Activated CD8-positive, alpha-beta T cell treated with anti-CD3 and anti-CD28 coated beads for 36 hours (primary cell): ENCODE measurements at places on chromosomes 6 and 20.
A peak's percentile ranks its signal among the peaks of the same experiment; 100 is the strongest.

GRCh38 chr6:35258858-35259193 lies 709 bp upstream of the ZNF76 start:
- peak; percentile 62 for DNase-seq

- DNase-seq, result no peak
Observed at GRCh38 chr6:148652205-148652604, 94.6 kb upstream of the UST start.

DNA sequence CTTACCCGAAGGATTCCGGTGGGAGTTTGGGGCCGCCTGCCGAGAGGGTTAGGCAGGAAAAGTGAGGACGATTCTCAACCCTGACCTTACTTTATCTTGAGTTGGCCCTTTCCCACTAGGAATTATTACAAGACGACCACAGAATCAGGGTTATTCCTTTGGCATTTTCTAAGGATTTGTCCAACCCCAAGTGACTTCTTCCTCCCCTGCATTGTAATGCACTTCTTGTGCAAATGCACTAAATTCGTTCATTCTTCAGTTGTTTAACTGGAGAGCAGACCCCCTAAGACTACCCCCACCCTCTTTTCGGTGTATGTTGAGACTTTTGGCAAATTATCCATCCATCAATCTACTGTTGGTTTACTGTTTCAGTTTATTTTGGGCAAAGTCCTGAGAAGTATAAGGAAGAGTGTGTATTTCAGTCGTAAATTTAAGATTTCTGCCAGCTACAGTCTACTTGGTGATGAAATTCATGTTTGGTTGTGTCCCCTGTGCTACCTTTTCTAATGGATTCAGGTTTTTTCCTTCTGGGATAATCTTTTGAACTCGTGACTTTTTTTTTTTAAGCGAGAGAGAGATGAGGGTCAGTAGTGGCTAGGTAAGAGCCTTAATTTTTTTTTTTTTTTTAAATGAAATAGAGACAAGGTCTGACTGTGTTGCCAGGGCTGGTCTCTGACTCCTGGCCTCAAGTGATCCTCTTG lies 611 bp upstream of the TMEM217 start:
- DNase-seq, result no peak

GRCh38 chr6:122322824-122323223 lies 76.6 kb upstream of the HSF2 start:
- no peak for DNase-seq

DNA sequence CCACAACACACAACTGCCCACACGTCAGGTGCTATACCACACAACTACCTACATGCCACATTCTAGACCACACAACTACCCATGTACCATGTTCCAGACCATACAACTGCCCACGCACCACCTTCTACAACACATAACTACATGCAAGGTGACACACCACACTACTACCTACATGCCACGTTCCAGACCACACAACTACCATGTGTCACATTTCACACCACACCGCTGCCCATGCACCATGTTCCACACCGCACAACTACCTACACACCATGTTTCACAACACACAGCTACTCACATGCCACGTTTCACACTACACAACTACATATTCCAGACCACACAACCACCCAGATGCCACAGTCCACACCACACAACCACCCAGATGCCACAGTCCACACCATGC lies 19.8 kb downstream of the THBS2 start:
- DNase-seq, result no peak

DNA sequence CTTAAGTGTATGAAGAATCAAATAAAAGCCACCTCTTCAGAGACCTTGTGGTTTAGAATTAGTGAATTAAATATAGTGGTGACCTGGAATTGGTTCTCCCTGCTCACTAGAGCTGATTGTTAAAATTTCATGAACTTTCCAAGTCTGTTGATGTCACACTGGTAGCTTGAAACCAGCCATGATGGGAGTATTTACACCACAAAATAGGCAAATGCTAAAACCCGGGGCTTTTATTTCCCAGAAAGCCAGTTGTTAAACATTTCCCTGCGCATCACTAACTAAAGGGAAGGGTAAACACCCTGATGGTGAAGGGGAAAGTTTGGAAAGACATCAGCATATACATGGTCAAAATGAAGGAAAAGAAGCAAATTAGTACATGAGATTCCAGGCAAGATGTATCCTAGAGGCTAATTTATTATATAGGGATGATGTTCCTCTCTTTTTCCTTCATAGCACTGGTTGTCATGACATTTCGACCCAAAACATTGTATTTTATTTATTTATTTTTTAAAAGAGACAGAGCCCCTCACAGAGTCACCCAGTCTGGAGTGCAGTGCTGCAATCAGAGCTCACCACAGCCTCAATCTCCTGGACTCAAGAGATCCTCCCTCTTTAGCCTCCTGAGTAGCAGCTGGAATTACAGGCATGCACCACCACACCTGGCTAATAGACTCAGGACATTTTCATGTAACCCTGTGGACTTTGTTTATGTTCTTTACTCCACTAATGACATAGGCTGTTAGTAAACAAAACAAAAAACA lies 123.2 kb downstream of the RIN2 start:
- DNase-seq, result no peak

DNA sequence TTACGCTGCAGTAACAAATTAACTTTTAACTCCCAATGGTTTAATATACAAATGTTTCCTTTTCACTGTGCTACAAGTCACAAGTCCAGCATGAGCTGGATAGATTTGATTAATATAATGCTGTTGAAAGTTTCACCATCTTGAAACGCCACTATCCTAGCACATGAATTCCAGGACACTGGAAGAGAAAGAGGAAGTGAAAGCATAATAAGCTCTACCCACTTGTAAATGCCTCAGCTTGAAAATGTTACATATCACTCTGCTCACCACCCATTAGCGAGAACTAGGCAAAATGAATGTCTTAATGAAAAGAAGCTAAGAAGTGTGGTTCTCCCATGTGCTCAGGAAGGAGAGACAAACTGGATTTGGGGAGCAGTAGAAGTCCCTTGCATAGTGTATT lies 46.9 kb downstream of the PCSK2 start:
- no peak for DNase-seq

- no peak for DNase-seq
Observed at GRCh38 chr6:132892929-132893771, 78.8 kb downstream of the RPS12 start.

- no peak for DNase-seq
Observed at GRCh38 chr6:45698046-45698445, 317.6 kb downstream of the CLIC5 start.

- DNase-seq, result peak; percentile 66
Observed at GRCh38 chr6:15464211-15464725, 198.6 kb downstream of the DTNBP1 start.

GRCh38 chr6:161353208-161353613 lies 79.3 kb upstream of the AGPAT4 start:
- DNase-seq, result no peak

DNA sequence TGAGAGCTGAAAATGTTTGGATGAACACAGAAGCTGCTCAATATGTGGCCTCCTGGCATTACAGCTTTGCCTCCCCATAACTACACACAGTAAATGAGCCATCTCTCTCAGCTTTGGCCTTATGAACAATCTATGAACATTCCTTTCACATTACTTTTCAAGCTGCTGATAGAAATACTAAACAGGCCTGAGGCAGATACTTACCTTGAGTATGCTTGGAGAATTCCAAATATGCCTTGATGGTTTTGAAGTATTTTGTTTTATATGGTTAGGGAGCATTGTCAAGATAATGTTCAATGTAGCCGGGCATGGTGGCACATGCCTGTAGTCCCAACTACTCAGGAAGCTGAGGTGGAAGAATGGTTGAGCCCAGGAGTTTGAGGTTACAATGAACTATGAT lies 104.5 kb downstream of the CD24 start:
- DNase-seq, result no peak

DNA sequence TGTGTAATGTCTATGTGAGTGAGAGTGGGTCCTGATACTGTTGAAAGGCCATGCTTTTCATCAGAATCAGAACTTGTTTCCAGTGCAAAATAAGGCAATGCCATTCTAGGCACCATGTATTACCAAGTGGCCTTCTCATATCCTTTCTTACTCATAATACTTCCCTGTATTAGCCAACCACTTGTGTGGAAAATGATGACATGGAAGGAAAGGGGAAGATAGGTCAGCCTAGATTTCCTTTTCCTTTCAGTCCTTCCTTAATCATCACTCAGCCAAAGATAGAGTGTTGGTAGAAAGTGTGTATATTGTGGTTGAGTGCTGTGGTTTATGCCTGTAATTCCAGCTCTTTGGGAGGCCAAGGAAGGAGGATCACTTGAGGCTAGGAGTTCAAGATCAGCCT lies 158.6 kb upstream of the PREP start:
- DNase-seq, result no peak
